Muscle of arm (tissue), 14 donors: ENCODE measurements at places on chromosomes 6 and 20.

GRCh38 chr6:37548067-37548674 lies 48.5 kb upstream of the CCDC167 start:
- no peak for DNase-seq

DNA sequence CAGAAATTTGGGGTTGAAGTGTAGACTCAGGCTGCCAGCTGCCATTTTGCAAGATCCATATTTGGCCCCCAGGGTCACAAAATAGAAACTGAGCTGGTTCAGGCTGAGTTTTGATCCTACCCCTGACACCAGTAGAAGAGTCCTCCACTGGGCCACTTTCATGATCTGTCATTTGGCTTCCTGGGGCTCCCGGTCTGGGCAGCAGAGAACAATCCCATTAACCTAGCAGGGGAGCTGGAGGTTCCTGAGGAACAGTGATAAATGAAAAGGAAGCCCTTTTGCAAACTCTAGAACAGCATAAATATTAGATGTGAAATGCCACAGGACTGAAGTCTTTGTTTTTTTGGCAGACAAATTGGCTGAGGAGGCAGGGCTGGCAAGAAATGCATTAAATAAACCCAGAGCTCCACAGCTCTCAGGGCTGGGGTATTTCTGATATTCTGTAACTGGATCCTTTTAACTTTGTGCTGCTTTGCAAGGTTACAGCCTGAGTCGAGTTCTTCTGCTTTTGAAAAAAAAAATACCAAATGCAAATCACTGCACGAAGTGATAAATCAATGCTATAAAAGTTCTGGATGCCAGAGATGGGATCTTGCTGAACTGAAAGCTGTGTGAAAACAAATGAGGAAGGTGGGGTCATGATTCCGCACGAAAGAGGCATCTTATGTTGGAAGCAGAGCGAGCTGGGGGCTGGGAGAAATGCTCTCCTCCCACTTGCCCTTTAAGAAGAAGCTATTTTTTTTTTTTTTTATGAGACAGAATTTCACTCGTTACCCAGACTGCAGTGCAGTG lies 64.4 kb downstream of the SULF2 start:
- no peak for DNase-seq

DNA sequence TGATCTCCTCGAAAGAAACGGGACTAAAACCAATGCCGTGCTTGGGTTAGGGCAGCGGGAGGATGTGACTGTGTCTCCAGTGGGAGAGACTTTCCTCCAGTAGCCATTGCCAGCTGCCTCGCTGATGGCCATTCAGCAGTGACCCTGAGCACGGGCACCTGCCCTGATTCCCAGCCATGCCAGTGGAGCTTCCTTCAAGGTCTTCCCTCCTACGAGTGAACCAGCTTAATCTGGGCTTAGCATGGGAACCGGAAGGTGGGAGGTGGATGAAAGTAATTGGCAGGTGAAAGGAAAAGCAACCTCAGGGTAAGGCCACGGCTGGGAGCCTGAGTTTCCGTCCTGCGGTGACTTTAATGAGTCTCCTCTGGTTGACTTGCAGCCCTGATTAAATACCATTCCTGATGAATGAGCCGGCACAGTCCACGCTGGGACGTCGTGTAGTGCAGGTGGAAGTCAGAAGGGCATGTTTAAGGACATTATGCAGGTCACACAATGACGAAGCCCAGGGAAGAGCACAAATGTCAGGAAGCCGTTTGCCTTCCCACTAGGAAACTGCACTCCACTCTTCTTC lies 813.5 kb downstream of the QKI start:
- DNase-seq, result no peak

DNA sequence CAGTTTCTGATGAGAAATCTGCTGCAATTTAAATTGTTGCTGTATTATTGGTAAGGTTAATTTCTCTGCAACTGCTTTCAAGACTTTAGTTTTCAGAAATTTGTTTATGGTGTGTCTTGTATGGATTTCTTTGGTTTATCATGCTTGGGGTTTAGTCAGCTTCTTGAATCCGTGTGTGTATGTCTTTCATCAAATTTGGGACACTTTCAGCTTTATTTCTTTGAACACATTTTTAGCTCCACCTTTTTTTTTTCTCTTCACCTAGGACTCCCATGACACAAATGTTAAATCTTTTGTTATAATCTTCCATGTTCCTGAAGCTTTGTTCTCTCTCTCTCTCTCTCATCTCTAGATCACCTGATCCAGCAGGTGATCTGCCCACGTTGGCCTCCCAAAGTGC lies 13.4 kb upstream of the TP53TG5 start:
- DNase-seq, result no peak

- DNase-seq, result no peak
Observed at GRCh38 chr20:11080781-11081377, 407.1 kb upstream of the JAG1 start.

- DNase-seq, result no peak
Observed at GRCh38 chr6:49348561-49348960, 114.5 kb downstream of the MMUT start.

GRCh38 chr20:46089167-46089416 lies 670 bp downstream of the NCOA5 start:
- DNase-seq, result no peak

DNA sequence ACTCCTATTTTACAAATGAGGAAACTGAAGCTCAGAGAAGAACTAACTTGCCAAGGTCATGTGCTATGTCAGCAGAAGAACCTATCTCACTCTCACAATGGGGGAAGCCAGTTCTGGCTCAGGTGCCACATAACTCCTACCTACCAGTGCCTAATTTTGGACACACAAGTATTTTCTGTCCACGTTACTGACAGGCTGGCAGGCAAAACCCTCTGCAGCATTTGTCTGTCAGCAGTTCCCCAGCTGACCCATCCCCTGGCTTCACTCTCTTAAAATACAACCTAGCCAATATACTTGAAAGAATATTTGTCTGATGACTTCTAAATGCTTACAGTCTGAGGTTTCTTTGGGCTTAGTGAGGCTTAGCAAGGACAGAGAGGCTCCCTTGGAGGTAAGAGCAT lies 15.5 kb downstream of the GSS start:
- no peak for DNase-seq

GRCh38 chr6:166202321-166202733 lies 34.7 kb upstream of the TBXT start:
- DNase-seq, result peak; percentile 36

- DNase-seq, result no peak
Observed at GRCh38 chr20:60055740-60056139, 97.5 kb downstream of the CDH26 start.

DNA sequence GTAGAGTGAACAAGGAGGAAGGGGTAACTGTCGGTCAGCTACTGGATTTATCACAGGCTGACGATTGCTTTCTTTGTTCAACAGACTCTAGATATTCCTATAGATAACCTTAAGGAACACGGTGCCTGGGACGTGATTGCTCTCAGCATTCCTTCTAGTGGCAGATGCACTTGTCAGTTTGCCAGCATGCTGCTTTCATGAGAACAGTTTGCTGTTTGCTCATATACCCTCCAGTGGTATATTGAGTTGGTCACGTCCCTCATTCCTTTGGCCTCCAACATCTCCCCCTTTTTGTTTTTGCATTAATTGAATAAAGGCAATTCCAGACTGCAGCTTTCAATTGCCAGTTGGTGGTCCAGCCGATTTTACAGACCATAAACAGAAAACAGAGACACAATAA lies 76.8 kb upstream of the BTN3A2 start:
- no peak for DNase-seq

DNA sequence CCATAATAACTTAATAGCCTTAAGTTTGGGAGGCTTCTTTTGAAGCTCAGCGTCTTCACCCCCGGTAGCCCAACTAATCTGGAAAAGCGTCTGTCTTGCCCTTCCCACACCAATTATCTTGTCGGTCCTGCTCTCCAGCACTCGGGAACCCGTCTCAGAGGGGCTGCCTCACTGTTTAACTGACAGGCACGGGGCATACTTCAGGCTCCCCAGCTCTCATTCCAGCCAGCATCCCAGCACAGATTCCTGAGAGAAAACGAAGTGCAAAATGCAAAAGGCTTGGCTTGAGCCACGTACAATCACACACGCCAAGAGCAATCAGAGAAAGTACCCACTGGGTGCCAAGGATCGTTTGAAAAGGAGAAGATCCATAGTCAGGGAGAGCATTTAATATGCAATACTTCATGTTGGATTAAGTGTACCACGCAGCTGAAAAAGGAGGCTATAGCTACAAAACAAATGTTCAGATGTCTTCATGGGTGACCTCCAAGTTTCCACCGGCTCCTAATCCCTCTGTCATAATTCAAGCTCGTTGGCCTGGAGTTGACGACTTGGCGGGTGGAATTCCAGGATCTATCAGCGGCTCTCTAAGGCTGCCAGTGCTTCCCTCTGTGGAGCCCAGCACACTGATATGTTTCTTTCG lies 53.7 kb upstream of the STX16 start:
- DNase-seq, result peak; percentile 98

DNA sequence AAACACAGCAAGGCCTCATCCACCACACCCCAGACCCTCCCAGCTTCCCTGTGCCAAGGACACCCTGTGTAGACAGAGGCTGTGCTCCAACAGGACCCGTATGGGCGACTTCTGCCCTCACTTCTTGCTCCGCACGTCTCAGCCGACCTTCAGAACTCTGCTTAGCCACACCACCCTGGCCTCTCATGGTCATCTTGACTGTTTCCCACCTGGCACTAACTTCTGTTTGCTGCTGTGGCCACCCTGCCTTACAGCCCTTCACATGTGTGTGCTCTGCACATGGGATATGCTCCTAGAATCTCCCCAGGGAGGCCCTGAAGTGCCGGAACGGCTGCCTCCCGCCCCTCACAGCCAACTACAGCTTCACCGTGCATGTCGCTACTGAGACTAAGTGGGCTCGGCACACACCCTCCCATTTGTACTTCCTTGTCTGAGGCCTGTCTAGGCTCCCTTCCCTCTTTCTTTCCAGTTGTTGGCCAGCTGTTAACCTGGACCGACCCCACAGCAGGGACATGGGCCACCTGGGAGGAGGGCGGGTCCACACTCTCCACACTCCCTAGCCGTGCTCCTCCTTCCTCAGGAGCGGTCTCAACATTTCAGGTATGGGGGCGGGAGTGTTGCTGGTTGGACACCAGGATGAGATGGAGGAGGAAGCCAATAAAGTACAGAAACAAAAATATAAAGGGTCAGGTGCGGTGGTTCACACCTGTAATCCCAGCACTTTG lies 69.6 kb downstream of the PYGB start:
- no peak for DNase-seq

GRCh38 chr6:225121-225721 lies 67.1 kb upstream of the DUSP22 start:
- DNase-seq, result no peak

- DNase-seq, result no peak
Observed at GRCh38 chr20:54059691-54060364, 10.6 kb downstream of the BCAS1 start.

DNA sequence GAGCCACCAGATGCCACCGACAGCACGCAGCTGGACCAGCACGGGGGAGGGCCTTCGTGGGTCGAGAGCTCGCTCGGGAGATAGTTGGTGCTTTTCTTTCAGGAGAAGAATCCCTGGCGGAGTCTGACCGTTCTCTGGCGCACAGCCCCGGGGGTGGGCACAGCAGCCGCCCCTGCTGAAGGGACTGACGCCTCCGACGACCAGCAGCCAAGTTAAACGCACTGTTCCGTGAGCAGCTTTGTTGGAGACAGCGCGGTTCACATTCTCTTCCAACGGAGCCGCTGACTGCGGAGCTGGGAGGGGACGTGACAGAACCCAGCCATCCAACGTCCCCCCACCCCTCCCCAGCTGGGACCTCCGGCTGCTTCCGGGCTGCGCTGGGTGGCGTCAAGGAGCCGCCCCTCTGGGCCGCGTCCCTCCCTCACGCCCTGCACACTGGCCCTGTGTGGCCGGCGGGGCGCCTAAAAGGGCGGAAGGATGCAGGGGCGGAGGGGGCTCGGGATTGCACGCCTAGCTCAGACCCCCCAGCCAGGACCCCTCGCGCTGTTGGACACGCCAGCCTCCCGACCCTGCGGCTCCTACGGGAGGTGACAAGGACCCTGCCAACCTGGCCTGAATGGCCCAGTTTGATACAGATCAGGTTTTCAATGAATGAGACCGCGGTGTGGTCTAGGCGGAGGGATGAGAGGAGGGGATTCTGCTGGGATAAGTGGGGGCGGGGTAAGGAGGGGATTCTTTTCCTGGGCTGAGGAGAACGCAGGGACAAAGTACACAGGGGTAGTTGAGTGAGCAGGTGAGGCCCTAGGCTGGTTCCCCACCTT lies 36.4 kb upstream of the KHDC1 start:
- DNase-seq, result peak; percentile 24

DNA sequence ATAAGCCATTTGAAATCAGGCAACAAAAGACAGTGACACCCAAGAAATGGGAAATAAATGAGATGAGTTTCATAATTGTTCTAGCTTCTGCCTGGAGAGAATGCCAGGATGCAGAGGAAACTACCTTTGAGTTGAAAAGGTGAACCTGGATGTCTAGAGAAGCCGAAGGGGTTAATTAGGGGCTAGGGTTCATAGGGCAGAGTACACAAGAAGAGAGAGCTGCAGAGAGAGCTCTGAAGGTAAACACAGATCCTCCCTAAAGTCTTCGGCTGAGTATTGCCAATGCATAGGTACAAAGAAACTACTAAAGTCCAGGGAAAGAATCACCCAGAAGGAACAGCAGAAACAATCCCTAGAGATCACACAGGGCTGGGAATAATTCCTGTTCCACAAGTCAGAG lies 119.7 kb upstream of the BEND3 start:
- DNase-seq, result no peak

GRCh38 chr6:46184114-46184513 lies 13.3 kb upstream of the ENPP5 start:
- DNase-seq, result peak; percentile 35

- DNase-seq, result no peak
Observed at GRCh38 chr6:124131779-124132178, 328.1 kb downstream of the NKAIN2 start.

- peak; percentile 74 for DNase-seq
Observed at GRCh38 chr6:139370283-139370998, 4.0 kb downstream of the CITED2 start.

GRCh38 chr20:24501764-24502556 lies 32.5 kb downstream of the SYNDIG1 start:
- no peak for DNase-seq
